ENCODE measurements at places on chromosomes 1 and 21.

DNA sequence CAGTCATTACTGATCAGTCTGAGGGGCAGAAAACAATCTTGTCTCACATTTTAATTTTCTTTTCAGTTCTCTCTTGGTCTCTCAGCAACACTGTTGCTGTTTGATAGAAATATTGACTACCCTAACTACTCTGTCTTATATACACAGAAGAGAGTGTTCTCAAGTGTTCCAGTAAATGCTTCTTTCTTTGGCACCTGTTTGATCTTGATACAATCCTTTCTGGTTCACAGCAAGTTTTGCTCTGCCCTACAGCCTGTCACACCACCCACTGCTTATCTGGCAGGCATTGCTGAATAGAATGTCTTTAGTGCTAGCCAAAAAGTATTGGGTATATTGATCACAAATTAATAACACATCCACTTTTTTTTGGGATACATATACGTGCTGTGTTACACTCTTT is 75.7 kb upstream of the WLS start:
- DNase-seq = peak; percentile 12

- DNase-seq = no peak
Observed at GRCh38 chr1:155177192-155177917, 3.7 kb downstream of the TRIM46 start.

GRCh38 chr21:21394064-21394463 is 395.9 kb downstream of the NCAM2 start:
- DNase-seq = no peak

GRCh38 chr1:43235451-43236121 is 34.2 kb upstream of the TMEM125 start:
- no peak for DNase-seq

DNA sequence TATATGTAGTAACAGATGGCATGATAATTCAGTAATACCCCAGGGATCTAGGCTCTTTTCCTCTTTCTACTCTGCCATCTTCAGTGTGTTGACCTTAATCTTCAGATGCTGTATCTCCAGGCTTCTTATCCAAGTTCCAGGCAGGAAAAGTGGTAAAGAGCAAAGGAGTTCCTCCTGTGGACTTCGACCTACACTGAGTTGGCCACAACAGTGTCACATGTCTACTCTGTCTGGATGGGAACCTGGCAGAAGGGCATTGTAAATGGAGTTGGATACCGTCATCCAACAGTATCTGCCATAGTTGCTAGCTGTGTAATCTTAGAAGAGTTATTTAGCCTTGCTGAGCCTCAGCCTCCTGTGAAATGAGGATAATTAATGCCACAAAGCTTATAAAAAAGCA is 21.9 kb downstream of the IL23R start:
- no peak for DNase-seq

DNA sequence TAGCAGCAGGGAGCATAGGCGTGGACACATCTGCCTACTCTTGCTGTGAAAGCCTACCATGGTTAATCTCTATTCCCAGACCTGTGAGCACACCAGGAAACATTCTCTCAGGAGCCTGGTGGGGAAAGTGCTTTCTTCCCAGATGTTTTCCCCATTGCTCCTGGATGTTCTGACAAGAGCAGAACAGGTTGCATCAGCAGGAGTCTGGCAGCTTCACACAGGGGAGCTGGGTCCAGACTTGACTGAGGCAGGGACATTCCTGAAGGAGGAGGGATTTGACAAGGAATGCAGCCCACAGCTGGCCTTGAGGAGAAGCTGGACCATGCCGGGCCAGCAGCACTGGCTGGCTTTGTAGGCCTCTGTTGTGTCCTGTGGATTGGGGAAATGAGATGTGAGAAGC is 21.0 kb upstream of the ARTN start:
- DNase-seq = no peak

DNA sequence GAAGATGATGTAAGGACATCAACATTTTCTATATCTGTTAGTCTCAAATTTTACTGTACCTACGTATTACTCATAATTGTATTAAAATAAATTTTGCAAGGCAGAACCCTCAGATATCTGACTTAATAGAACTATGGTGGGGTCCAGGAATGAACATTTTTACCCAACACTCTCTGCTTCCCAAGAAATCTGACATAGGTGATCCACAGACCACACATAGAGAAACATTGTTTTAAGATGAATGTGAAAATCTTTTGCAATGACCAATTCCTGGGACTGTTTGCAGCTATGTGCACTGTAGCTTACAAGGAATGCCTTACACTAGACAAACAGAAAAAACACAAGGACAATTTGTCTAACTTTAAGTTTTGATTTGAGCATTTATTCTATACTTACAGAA is 645.6 kb upstream of the ADGRL2 start:
- DNase-seq = no peak

- no peak for DNase-seq
Observed at GRCh38 chr1:203251466-203251865, 22.0 kb upstream of the CHIT1 start.

- no peak for DNase-seq
Observed at GRCh38 chr1:58821309-58821708, 37.5 kb upstream of the JUN start.

DNA sequence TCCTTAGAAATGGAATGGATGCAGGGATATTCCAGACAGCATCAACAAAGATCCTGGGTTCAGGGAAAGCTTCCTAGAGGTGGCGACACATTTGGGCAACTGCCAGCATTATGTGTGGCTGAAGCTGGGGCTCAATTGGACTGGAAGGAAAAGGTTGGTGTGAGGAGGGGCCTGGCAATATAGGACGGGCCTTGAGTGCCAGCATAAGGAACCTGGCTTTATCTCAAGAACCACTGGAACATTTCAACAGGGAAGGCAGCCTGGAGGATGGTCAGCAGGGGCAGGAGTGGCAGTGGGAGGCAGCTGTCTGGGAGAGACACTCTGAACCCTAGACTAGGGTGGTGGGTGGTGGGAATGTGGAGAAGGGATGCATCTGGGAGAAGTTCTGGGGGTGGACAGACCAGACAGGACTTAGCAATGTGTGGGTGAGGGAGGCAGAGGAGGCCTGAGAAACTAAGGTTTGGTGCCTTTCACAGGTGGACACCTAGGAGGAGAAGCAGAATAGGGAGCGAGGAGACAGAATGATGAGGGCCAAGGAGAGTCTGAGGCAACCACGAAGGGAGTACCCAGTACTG is 3.5 kb downstream of the SH3BGRL3 start:
- no peak for DNase-seq

DNA sequence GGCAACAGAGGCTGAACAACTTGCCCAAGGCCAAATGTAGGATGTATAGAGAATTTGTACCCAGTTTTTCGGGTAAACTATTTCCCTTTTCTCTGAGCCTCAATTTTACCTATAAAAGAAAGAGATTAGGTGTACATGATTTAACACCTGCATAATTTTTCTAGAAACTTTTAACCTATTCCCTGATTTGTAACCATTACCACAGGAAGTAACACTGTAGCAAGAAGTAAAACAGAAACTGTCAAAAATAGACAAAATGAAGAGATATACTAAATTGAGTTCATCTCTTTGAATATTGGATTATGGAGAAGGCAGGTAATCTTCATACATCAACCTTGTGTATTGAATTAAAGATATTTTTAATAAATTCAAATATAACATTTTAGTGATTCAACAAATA is 136.2 kb downstream of the ZC3H11B start:
- no peak for DNase-seq

- DNase-seq = no peak
Observed at GRCh38 chr1:240441669-240442068, 170.3 kb downstream of the GREM2 start.

DNA sequence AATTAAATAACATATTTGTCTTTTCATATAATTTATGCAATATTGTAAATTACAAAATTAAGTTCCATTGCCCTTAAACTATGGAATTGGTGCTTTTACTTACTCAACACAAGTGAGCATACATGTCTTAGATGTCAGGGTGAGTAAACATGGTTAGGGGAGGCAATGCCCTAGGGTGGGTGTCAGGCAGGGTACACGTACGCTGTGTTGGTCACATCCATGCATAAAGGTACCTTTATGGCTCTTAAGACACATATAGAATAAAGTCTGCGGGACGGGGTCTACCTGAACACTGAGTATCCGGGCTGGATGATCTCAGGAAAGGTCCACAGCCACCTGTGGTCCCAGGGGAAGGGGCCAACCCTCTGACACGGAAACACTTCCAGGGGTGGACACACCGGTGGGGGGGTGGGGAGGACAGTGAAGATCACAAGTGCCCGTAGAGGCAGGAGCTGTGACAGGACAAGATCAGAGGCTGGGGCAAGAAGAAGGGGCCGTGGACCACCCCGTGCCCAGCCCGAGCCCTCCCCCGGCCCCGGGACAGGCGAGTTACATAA is 720 bp downstream of the LIN9 start:
- DNase-seq = no peak

DNA sequence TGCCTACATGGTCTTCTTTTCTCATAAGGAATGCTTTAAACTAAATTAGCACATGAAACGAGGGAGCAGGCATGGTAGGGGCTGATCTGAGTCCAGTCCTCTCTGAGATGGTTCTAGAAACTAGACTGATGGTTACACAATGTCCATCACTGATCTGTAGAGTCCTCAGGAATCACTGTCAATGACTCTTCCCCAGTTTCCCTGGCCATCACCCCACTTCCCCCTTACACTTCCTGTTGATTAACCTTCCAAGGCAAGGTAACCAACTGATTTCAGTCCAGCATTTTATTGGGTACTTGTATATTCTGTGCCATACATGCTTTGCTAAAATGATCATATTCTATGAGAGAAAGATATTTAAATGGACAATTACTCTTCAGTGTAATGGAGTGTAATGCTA is 100.6 kb upstream of the ARTN start:
- no peak for DNase-seq

GRCh38 chr21:34724131-34724856 is 55.5 kb downstream of the CLIC6 start:
- DNase-seq = no peak

DNA sequence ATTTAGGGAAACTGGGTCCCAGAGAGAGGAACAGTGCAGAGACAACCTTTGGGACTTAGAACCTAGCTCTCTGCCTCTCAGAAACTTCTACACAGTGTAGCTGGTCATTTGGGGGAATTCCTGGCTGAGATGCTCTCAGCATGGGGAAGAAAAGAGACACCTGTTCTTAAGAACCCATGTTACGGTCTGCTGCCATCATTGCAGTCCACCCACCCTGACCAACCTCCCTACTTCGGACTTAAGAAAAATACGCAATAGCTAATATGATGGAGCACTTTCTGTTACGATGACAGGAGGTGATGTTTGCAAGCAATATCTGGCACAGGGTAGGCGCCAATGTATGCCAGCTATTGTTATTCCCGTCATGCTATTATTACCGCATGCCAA is 177.9 kb downstream of the IGSF21 start:
- DNase-seq = no peak

DNA sequence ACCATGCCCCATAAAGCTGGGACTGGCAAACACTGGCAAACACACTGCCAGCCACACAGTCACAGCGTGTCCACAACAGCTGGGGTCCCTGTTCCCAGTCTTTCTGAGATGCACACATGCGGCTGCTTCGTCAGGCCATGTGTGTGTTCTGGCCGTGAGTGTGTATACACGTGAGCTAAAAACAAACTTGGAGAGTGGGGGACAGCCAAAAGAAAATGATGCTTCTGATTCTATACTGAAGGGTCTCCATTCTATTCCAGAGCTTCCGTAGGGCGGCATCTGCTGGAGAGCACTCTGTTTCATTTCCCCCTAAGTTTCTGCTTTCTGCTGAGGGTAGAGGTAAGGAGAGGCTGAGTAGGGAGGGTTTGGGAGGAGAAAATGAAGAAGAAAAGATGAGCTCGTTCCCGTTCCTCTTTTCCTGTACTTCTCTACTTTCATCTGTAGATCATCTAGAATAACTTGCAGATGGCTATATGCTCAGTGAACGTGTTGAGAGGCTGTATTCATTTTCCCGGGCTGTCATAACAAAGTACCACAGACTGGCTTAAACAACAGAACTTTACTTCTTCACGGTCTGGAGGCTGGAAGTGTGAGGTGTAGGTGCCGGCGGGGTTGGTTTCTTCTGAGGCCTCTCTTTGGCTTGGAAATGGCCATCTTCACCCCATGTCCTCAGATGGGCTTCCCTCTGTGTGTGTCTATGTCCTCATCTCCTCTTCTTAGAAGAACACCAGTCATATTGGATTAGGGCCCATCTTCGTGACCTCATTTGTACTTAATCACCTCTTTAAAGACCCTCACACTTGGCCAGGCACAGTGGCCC is 151.6 kb downstream of the TOMM20 start:
- DNase-seq = no peak

GRCh38 chr1:22652881-22653316 is at the start of gene C1QB:
C1QB (plus strand) TSS chr1:22653236; CDS start chr1:22659463, 6,227 bp downstream.
- DNase-seq = no peak
